ENCODE measurements at places on chromosomes 5 and 9. TPM values are rescaled to one million over a fixed set of nuclear protein-coding genes. Genes with fewer than 3 reads are reported as not detected.
A peak's percentile ranks its signal among the peaks of the same experiment; 100 is the strongest.

DNA sequence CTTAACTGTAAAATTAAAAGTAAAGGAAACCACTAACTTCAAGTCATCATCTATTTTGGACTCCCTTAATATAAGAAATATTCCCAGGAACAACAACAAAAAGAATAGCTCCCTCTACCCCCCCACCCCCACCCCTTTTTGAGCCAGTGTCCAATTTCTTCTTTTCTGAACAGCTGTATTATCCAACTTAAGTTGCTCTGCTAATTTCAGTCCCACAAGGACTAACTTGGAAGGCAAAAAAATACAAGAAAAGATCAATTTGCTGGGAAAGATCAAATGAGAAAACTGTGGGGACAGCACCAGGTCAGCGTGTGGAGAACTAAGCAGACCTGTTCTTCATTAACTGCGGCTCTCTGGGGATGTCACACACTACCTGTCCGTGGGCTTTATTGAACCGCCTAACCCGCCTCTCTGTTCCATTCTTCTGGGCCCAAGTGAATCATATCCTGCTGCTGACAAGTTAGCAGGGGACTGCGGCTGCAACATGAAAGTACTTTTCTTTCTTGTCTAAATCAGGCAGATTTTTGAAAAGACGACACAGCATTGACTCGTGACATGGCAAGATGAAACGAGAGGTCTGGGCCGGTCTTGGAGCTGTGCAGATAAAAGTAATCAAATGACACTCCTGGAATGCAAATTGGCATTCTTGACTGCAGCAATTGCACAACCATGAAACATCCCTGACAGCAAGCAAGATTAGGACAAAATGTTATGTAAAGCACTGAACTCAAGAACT lies 2.7 kb downstream of the BNC2 start:
- H3K4me1 ChIP-seq: peaks cover 22% of the 10 kb centered on the region
- DNase-seq: peak; percentile 48
- H3K27me3 ChIP-seq: peaks cover 47% of the 10 kb centered on the region

DNA sequence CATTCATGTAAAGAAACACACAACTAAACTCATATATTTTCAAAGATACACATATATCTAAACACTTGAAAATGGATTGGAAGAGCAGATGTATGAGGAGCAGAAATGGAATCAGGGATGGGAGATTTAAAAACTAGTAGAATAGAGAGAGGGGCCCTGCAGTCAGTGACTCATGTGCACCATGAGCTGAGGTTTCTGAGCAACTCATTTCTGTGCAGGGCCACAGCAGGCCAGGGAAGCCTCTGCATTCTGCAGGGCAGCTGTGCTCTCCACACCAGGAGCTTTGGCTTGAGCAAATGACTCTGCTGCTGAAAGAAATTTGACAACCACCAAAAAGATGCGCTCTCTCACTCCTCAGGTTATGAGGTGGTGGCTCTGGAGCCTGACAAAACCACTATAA lies 27.1 kb downstream of the LHX6 start:
- no peak overlapping the region for H3K27ac ChIP-seq
- no peaks in the 10 kb centered on the region for H3K27me3 ChIP-seq
- H3K4me1 ChIP-seq: peaks cover 24% of the 10 kb centered on the region
- H3K36me3 ChIP-seq: no peaks in the 10 kb centered on the region

Gene MSMP
- not detected for total RNA-seq

- no peaks in the 10 kb centered on the region for H3K27me3 ChIP-seq
- no peak overlapping the region for H3K4me3 ChIP-seq
- DNase-seq: peak; percentile 86
Observed at GRCh38 chr9:116737152-116737546, 50.0 kb downstream of the TRIM32 start.

- DNase-seq: peak; percentile 83
- peaks cover 22% of the 10 kb centered on the region for H3K36me3 ChIP-seq
- H3K27ac ChIP-seq: peak overlapping the region; percentile 71
- H3K4me1 ChIP-seq: peaks cover 40% of the 10 kb centered on the region
- H3K4me3 ChIP-seq: no peak overlapping the region
- no peaks in the 10 kb centered on the region for H3K27me3 ChIP-seq
Observed at GRCh38 chr5:141524604-141525597, 36.0 kb downstream of the PCDHGC5 start.

GRCh38 chr9:35598866-35599590 lies 6.0 kb upstream of the TESK1 start:
- no peaks in the 10 kb centered on the region for H3K36me3 ChIP-seq
- H3K27ac ChIP-seq: no peak overlapping the region
- H3K27me3 ChIP-seq: no peaks in the 10 kb centered on the region
- H3K4me1 ChIP-seq: peaks cover 18% of the 10 kb centered on the region
